ENCODE measurements at places on chromosomes 4 and X.

- DNase-seq, result no peak
These were observed 782.2 kb downstream of the ARAP2 start for GRCh38 chr4:35461931-35462659.

DNA sequence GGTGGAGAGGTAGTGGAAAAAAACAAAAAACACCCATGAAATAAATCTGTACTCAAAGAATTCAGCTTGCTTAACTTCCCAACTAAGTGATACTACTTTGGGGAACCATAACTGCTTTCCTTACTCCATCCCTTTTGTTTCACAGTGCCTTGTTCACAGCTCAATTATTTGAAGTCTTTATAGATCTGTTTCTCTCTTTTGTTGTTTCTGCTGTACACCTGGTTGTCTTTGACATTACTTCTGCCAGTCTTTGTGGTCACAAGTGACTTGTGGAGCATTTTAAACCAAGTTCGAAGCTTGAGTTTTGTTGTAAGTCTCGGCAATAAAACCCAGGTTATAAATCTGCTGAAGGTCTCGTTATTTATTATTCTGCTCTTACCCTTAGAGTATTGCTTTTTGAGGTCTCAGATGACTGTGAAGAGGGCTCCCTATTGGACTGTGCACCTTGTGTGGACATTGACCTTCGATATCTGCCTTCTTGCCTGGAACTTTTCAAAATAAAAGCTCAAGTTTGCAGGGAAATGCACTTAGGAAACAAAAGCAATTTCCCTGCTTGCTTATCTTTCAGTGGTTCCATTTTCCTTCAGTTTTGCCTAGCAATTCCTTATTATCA is 59.8 kb downstream of the ANK2 start:
- DNase-seq, result no peak

GRCh38 chrX:44349561-44349960 is 6.1 kb upstream of the EFHC2 start:
- DNase-seq, result no peak

DNA sequence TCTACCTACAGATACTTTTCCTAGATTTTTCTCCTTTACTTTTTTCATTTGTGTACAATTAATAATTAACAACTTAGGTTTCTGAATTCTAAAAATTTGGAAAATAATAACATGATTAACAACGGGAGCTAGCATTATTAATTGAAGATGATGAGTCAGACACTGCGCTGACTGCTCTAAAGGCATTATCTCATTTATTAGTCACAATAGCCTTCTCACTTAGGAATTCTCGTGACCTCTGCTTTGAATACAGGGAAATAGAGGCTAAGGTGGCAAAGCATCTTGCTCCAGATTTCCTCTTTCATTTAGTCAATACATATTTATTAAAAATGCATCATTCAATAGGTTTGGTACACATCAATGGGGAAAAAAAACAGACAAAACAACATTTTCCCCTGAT is 441.3 kb downstream of the PCDH18 start:
- no peak for DNase-seq

DNA sequence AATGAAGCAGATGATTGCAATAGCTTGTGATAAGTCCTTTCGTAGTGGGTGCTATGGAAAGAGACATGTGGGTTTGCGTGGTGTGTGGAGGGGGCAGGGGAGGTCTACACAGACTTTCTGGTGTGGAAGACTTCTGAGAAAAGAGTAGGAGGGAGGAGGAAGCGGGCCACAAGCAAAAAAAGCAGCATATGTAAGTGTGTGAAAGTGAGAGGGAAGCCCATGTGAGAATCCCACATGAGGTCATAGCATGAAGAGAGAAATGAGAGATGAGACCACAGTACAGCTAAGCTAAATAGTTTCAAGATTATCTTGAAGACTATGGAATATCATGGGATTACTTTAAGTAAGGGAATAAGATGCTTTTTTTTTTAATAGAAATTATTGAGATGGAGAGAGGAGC is 2039.9 kb upstream of the TENM3 start:
- DNase-seq, result no peak

DNA sequence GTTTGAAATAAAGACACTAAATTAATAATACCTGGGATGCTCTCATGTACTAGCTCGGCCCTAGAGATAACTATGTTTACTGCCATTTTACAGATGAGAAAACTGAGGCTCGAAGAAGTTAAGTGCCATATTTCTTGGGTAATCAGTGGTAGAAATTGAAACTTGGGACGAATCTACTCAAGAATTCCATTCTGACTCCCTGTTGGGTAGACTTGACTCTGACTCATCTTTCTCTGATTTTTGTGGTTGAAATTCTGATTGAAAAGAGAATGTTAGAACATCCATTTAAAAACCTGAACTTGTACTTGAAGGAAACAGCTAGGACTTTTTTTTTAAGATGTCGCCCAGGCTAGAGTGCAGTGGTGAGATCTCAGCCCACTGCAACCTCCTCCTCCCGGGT is 50.1 kb upstream of the NSUN7 start:
- DNase-seq, result no peak

DNA sequence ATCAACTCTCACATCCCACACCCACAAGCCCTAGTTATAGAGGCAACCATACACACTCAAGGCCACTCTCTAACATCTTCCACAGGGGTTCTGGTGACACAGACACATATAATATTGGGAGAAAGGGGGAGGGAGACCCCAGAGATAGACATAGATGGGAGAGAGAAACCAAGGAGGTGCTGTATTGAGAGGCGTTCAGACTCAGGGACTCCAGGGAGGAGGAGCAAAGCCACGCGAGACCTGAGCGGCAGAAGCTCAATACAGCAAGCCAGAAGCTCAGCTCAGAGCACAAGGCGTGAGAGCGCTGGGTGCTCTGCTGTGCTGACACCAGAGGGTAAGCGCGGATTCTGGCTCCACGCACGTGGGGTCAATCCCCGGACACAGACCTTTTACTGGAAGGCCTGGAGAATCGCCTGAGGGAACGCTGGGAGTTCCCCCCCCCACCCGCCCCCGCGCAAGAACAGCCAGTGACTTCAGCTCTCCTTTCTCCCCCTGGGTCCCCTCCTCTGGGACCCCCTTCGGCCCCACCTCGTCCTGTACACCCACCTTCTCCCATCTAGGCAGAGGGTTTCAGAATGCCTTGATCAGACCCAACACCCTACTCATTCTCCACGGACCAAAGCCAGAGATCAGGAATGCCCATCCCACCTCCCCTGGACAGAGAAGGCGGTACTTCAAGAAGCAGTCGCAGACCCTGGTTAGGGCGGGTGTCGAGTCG is 8.7 kb downstream of the MSX1 start:
- DNase-seq, result no peak

DNA sequence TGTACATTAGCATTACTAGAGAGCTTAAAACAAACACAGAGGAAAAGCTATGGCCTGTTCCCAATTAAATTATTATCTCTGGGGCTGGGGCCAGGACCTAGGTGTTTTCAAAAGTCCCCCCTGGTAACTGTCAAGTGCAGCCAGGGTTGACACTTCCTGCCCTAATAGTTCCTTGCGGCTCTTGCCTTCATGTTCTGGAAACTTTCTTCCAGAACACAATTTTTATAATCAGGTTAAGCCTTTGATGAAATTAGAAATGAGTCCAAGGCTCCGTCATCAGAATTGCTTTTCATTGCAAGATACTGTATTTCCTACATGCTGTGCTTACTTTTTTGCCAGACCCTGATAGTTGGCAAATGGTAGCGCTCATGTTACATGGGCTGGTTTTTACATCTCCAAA is 229.6 kb downstream of the UNC5C start:
- DNase-seq, result no peak

- DNase-seq, result no peak
These were observed 6.8 kb upstream of the S100G start for GRCh38 chrX:16643176-16643575.

DNA sequence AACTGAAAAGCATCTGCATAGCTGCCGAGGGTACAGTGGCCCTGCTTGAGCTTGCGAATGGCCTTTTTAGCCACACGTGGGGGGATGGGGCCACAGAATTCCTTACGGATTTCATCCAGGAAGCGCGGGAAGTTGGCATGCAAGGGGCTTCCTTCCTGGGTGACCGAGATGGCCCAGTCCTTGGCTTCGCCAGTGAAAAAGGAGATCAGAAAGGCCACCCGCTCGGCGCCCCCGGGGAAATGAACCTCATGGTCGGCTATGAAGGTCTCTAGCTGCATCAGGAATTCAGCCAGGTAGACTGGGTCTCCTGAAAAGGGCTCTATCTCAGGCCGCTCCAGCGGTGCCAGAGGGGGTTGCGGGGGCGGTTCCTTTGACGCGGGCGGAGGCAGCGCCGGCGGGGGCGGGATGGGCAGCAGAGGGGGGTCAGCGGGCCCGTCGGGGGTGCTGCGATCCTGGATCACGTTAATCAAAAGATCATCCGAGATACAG is 909 bp downstream of the RTL5 start:
- no peak for DNase-seq

GRCh38 chr4:45621971-45622370 is 501.9 kb downstream of the GABRG1 start:
- no peak for DNase-seq

- DNase-seq, result no peak
These were observed 246.5 kb downstream of the RAPGEF2 start for GRCh38 chr4:159349332-159349731.

Data from lung microvascular endothelial cell (primary cell).